ENCODE measurements at places on chromosomes 1 and 21.

- no peak for DNase-seq
These were observed 341.8 kb downstream of the ZNF326 start for GRCh38 chr1:90336552-90337324.

DNA sequence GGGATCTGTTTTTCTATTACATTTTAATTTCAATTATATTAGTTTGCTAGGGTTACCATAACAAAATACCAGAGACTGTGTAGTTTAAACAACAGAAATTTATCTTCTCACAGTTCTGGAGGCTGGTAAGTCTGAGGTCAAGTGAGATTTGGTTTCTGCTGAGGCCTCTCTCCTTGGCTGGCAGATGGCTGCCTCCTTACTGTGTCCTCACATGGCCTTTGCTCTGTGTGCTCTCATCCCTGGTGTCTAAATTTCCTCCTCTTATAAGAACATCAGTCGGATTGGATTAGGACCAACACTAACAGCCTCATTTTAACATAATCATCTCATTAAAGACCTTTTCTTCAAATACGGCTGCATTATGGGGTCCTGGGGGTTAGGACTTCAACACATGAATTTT lies 195.2 kb upstream of the CHODL start:
- no peak for DNase-seq

DNA sequence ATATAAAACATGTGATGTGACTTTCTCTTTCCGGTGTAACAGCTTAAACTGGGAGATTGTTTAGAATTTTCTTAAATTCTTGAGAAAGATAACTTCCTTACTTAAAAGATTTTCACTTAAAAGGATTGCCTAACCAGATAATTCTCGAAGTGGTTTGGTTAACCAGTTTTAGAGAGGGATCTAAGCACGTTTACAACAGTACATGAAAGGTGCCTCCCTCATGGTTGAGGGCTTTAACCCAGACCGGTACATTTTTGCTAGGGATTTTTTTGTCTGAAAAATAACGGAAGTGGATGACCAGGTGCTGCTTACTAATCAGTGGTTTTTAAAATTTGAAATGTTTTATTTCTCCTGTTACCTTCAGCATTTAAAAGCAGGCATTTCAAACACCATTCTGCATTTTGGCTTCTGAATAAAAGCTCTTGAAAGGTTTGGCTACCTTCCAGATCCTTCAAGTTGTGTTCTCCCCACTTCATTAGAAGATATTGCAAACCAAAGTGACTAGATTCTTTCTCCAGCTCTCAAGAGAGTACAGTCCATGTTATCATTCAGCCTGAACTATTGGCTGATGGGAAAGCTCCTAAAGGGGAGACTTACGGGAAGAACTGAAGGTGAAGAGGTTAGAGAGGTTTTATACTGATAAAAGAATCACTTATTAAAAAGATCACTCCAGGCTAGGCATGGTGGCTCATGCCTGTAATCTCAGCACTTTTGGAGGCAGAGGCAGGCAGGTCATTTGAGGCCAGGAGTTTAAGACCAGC lies 12.8 kb downstream of the S100PBP start:
- DNase-seq: no peak

GRCh38 chr1:157092831-157093230 lies 6.8 kb downstream of the ETV3L start:
- DNase-seq: no peak

GRCh38 chr1:10867138-10867721 lies 70.8 kb upstream of the CASZ1 start:
- DNase-seq: peak; percentile 28

GRCh38 chr1:107018445-107018844 lies 38.0 kb upstream of the PRMT6 start:
- no peak for DNase-seq

DNA sequence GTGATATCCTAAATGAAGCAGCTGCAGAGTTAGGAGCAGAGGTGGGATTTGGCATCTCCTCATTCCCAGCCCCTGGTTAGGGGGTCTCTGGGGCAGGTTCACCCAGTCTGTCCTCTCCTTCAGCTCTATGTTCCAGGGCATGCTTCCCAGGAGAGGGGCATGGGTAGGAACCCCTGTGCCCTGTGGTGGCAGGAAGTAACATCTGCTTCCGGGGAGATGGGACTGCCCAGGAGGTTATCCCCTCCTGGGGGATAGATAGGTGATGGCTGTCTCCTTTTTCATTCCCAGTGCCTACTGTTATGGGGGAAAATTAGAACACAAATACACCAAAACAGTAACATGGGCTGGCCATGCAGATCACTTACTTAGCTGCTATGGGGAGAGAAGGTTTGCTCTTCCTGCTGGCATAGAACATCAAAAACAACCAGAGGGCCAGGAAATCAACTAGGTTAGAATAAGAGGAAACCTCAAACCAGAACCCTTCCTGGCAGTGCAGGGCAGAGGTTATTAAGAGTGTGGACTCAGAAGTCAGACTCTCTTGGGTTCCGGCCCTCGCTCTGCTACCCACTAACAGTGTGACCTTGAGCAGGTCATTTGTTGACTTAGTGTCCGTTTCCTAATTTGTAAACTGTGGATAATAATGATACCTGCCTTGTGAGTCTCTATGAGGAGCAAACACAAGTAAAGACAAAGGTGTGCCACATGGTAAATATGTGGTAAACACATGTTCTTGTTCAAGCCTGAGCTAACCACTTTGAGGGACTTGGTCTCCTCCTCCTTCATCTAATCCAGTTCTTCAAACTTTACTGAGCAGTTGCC lies 157.8 kb upstream of the JUN start:
- no peak for DNase-seq

DNA sequence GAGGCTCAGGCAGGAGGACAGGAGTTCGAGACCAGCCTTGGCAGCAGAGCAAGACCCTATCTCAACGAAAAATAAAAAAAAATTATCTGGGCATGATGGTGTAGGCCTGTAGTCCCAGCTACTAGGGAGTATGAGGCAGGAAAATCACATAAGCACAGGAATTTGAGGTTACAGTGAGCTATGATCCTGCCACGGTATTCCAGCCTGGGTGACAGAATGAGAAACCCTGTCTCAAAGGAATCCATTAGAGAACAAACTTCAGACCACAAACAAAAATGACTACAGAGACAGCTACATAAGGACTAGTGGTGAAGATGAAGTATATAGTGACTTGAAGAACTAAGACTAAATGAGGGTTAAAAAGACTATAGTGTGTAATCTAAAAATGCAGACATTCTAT lies 233.1 kb downstream of the RERE start:
- DNase-seq: no peak

DNA sequence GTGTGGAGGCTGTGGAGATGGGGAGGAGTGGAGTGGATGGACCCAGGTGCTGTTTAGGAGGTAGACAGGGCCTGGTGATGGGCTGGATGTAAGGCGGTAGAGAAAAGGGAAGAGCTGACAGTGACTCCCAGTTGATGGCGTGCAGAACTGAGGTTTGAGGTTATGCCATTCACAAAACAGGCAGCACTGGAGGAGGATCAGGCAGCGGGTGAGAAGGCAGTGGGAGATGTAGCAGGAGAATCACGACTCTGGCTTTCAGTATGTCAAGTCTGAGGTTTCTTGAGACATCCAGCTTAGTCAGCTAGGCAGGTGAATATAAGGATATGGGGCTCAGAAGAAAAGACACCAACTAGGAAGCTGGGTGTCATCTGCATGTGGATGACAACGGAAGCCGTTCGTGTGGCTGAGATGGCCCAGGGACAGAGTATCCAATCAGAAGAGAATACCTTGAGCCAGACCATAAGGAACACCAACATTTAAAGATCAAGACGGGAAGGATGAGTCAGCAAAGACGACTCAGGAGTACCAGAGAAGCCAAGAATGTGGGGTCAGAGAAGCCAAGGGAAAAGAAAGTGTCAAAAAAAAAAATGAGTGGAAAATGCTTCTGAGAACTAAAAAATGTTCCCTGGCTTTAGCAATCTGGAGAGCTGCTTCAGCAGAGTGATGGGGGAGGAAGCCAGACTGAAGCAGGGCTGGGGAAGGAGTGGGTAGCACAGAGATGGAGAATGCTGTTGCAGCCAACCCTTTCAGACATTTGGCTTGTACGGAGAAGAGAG lies 15.2 kb downstream of the LRRN2 start:
- no peak for DNase-seq

GRCh38 chr1:232596666-232597303 lies 33.1 kb downstream of the SIPA1L2 start:
- no peak for DNase-seq

GRCh38 chr1:70034403-70034802 lies 171.0 kb downstream of the LRRC40 start:
- DNase-seq: peak; percentile 4

DNA sequence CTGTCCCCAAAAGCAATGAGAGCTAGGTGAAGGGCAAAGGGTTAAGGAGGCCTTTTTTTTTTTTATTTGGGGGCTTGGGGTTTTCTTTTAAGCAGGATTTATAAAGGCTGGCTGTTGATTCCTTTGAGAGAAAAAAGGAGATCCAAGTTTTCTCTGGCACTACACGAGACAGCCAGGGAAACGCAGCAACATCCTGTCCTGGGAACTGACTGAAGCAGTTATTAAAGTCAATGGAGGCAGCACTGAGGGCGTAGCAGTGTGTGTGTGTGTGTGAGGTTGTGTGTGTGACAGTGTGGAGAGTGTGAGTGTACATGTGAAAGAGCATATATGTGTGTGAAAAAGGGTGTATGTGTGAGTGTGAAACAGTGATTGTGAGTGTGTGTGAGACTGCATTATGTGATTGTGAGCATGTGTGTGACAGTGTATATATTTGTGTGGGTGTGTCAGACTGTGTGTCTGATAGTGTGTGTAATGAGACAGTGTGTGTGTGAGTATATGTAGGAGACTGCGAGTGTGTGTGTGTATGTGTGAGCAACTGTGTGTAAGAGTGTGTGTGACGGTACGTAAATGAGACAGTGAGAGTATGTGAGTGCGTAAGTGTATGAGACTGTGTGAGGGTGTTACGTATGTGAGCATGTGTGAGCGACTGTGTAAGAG lies 65.9 kb upstream of the TIAM1 start:
- DNase-seq: no peak

DNA sequence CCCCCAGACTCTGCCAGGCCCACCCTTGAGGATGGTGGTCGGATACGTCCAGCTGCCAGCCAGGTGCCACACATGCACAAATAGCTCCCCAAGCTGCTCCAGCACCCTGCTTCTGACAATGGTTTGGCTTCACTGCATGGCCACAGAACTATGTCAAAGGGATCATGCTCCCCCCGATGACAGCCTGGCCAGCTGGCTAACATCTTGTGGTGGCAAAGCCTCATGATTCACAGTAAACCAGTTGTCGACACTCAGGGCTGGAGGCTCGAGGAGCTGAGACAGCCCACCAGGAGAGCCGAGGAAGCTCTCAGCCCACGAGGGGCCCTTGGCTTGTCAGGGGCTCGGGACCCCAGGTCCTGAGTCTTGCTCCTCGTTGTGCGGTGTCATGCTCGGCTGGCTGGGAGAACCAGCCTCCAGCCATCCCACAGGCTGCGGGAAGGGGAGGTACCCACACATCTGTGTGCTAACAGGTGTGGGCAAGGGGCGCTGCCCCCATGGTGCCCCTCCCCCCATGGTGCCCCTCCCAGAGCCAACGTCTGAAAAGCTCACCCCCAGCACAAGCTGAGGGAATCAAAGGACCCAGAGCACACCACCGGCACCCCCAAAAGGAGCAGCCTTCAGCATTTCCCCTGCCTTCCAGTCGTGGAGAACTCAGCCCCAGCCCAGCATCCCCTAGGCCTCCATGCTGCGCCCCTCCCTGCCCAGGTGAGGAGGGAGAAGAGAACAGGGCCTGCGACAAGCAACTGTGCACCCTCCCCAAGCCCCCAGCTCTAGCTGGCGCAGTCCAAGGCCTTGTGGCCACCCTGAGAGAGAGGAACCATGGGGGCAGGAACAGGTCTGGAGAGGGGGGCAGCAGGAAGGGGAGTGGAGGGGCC lies 41.2 kb downstream of the KIF21B start:
- DNase-seq: no peak

DNA sequence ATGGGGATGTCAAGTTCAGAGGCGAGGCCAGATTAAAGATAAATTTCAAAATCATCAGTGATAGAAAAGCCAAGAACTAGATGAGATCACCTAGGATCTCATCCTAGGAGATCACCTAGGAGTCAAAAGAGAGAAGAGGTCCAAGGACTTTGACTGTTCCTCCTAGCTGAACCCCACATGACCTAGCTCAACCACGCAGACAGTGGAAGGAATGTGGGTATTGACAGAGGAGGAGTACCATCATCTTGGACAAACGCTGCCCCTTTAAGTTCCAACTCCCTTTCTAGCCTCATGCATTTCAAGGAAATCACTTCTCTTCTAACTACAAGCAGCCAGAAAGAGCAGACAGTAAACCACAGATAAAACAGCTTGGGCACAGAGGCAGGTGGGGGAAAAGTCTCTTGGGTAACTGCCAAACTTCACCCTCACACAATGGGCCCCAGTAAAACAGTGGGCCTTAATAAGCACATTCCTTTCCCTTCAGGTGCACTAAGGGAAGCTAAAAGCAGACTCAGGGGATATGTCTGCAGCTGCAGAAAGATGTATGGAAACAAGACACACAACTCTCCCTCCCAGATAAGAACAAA lies 12.5 kb upstream of the FAM76A start:
- DNase-seq: no peak

- DNase-seq: no peak
These were observed 58.5 kb downstream of the SLC45A1 start for GRCh38 chr1:8376358-8376840.

DNA sequence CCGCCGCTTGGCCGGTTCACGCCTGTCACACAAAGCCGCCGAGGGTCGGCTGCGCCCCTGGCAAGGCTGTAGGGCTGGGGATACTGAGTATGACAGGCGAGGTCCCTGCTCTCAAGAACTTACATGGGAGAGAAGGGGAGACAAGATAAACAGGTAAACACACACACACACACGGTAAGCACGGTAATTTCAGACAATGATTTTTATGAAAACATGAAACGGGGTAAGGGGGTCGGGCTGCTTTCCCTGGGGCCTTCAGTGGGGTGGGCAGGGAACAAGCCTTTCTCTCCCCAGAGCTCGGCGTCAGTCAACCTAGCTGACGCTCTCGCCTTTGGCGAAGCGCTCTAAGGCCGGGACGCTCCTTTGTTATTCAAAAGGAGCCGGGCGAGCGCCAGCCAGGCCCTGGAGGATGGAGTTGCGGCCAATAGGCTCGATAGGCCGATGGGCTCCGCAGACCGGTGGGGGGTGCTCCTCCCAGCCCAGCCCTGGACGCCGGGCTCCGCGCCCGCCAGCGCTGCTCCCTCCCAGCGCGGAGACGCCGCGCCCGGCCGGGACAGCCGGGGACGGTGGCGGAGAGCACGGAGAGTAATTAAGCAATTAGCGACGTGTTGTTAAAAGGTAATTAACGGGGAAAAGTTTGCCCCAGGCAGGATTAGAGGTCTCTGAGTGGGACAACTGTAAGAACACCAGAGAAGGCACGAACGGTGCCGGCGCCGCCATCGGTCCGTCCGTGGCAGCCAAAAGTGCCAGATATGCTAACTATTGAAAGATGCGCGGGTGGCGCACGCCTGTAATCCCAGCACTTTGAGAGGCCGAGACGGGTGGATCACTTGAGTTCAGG lies 950 bp upstream of the INKA2 start:
- DNase-seq: peak; percentile 72

DNA sequence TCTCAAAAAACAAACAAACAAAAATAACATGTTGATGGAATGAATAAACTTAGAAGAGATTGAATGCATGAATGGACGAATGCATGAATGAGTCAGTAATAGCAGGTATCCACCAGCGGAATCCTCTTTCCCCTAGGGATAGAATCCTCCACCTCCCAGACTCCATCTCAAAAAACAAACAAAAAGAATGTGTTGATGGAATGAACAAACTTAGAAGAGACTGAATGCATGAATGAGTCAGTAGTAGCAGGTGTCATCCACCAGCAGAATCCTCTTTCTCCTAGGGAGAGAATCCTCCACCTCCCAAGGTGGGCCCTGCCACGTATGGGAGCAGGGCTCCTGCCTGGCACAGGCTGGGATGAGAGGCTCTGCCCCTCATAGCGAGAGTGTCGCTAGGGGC lies 26.8 kb upstream of the RNF19B start:
- no peak for DNase-seq

All from SW480 (cell line).